ENCODE measurements at places on chromosomes 6 and 20.

- no peak for DNase-seq
Measured at GRCh38 chr6:85453490-85453889, 3.6 kb downstream of the NT5E start.

DNA sequence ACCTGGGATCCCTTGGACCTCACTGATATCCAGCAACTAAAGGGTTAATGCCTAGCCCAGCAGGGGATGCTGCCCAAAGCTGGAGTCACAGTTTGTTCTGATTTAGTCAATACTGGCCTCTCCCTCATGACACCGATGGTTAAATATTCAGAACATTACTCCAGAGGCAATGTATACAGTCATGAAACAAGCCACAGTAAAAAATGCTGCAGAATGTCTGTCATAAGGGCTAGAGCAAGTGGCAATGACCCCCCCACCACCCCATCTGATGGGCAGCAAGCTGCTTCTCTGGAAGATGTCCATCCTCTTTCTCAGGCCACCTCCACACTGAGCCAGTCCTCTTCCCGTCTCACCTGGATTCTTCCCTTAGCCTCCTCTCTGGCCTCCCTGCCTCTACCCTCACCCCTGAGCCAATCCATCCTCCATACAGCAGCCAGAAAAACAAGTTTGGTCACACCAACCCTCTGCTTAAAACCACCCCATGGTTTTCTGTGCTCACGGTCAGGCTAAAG, 99.0 kb upstream of the KCNG1 start:
- peak; percentile 90 for DNase-seq

GRCh38 chr6:51352506-51353029, 533.9 kb downstream of the TFAP2B start:
- no peak for DNase-seq

DNA sequence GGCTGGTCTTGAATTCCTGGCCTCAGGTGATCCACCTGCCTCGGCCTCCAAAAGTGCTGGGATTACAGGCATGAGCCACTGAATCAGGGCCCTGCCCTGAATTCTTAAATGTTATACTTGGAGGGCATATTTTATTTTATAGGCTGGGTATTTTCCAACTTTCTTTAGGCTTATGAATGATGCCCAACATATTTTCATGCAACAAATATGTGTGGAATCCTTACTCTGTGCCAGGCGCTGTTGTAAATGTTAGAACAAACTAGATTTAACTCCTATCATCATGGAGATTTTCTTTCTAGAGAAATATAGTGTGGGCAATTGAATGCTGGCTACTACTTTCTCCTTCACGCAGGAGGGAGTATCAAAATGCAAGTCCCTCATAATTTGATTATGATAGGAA, 71.2 kb downstream of the SAMD5 start:
- DNase-seq, result no peak

DNA sequence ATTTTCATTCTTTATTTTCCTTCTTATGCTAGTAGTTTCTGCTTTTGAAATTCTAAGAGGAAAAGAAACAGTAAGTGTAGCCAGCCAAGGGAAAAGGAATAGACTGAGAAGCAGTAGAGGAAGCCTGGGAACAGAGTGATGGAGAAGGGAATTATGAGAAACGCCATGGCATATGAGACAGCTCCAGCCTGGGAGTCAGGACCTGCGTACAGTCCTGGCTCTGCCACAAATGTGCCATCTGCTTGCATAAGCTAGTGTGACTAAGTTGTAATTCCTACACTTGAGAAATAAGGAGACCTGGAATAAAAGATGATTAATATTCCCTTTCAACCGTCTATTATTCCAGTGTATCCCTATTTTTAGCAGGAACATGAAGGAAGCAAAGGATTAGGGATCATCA, 47.5 kb downstream of the OSTM1 start:
- DNase-seq, result no peak

DNA sequence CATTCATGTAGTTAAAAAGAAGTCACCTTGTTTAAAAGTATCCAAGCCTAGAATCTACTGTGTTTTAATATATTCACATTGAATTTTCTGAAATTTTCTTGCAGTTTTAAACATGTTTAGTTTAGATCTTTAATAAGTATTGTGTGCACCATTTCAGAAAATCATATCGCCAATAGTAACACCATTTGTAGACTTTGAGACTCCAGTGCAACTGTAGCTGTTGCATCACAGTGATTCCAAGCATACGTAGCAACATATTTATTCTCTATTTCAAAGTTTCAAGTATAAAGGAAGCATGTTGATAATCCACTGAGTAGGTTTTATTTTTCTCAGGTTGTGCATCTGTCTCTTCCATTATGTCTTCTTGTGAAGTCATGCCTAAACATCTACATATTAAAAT, 46.4 kb downstream of the HMGN3 start:
- DNase-seq, result no peak

DNA sequence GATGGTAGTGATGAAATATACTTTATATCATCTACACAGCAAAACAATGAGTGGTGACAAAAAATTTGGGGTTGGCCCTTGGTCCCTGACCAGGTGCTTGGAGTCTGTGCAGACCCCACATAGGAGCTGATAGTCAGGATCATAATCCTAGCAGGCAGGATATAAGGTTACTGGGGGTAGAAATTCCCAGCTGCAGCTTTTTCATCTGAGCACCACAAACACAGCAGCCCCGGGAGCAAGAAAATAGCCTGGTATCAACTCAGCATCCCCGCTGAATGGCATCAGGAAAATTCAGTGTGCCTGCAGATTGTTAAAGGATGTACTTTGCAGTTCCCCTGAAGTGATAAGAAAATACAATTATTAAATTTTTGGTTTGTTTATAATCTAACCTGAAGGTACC, 27.8 kb upstream of the RPL7L1 start:
- DNase-seq, result peak; percentile 52

GRCh38 chr20:51036827-51037531, 14.1 kb upstream of the KCNG1 start:
- DNase-seq, result peak; percentile 32

DNA sequence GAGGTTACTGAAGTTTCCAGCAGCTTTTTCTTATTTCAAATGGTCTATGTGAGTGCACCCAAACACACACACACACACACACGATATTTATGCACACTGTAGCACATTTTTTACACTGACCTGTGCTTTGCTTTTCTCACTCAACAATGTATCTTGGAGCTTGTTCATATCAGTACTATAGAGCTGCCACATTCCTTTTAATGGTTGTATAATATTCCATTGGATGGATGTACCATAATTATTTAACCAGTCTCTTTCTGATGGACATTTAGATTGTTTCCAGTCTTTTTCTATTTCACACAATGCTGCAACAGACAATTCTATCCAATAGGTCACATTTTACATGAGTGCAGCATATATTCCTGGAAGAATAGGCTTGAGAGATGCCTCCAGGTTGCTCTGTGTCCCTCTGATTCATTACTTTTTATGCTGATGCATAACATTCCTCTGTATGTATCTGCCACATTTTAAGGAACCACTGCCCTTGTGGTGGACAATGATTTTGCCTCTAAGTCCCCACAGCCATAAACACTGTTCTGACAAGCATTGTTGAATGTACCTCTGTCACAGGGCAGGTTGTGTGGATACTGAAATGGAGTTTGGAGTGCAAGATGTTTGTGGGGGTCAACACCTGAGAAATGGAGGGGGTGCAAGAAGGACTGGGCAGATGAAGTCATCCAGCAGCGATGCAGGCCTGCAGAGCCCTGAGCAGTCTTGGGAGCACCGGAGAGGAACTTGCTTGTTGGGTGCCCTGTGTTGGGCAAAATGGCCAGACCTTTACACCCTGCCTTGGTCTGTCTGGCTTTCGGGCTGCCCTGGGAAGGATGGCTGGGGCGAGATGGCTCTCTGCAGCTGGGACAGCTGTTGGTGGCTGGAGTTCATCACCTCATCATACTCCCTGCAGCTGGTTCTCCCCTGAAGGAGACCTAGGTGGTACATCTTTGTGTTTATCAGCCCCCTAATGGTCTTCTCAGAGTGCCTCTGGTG, 13.6 kb downstream of the CEBPB start:
- no peak for DNase-seq

DNA sequence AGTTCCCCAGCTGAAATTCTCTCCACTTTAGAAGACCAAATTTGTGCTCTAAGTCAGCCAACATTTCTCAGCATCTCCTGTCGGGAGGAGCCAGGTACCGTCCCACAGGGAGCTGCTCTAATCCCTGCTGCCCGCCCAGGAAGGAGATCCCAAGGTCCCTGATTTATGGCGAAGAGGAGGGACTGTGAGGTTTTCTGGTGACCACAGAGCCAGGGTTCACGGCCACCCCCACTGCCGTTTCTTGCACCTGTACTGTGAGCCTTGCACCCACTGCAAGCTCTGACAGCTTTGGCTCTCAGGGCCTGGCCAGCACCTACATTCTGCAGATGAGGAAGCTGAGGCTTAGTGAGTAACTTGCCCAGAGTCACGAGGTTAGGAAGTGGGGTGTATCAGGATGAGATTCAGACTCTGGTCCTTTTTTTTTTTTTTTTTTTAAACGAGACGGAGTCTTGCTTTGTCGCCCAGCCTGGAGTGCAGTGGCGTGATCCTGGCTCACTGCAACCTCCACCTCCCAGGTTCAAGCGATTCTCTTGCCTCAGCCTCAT, 34.9 kb downstream of the FOXC1 start:
- no peak for DNase-seq
